Sigmoid colon (tissue), 7 donors: ENCODE measurements at places on chromosomes 16 and 17.

GRCh38 chr16:3214904-3215600 is 19.9 kb downstream of the ZNF200 start:
- no peak for DNase-seq

DNA sequence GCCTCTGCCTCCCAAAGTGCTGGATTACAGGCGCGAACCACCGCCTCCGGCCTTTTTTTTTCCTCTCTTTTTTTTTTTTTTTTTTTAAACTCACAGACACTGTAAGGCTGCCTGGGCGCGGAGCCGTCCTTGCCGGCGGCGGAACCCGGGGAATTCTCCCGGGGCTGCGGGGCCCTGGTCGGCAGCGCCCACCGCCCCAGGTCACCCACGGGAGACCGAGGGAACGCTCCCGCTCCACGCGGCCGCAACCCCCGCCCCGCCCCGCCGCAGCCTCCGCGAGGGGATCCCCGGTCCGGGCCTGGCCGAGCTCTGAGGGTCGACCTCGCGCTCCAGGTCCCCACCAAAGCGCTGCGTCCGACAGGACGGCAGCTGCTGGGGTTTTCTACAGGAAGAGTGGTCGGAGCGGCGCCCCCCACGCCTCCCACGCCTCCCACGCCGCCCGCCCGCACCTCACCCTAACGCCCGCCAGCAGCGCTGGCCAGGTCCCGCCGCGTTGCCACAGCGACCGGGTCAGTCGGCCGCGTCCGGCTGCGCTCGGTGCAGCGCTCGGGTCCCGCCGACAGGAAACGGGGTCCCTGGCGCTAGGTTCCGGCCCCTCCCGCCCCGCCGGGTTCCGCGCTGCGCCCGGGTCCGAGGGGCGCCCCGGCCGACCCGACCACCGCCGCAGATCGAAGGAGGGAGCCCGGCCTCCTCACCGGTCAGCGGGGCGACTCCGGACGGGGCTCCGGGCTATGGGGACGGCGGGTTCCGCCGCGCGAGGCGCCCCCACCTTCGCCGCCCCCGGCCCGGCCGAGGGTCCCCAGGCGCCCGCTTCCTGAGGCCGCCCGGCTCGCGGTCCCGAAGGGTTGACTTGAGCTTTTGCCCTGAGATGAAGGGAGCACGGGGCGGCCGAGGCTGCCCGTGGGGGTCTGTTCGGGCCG is at the start of gene CCDC57:
CCDC57 (minus strand) TSS at position 512 of the 920 bp plus-strand sequence. CDS start 10,898 bp downstream, outside the sequence.
- peak; percentile 91 for DNase-seq

GRCh38 chr17:7955414-7956227 is 23.6 kb downstream of the CNTROB start:
- no peak for DNase-seq

- no peak for DNase-seq
These were observed 2.1 kb downstream of the CA7 start for GRCh38 chr16:66846266-66846665.

GRCh38 chr16:83318390-83318789 is 489.4 kb upstream of the HSBP1 start:
- no peak for DNase-seq

GRCh38 chr16:30526137-30526822 is at the start of gene ZNF768:
ZNF768 (minus strand) TSS chr16:30526566; CDS start chr16:30526413, 153 bp downstream.
- DNase-seq = peak; percentile 79

DNA sequence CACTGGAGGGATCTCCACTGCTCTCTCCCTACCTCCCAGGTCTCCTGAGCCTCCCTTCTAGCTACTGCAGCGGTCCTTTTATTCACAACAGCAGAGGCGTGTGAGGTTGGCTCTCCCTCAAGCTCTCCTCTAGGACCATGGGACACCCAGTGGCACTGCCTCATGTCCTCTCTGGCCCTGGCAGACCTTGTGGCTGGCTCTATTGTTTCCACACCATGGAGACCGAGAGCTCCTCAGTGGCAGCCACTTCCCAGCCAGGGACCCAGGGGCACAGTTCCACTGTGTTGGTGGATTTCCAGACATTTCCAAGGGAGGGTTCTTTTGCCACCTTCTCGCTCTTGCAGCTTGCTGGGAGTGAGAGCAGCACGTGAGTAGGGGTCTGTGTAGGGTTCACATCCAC is 204.9 kb downstream of the AXIN2 start:
- no peak for DNase-seq

DNA sequence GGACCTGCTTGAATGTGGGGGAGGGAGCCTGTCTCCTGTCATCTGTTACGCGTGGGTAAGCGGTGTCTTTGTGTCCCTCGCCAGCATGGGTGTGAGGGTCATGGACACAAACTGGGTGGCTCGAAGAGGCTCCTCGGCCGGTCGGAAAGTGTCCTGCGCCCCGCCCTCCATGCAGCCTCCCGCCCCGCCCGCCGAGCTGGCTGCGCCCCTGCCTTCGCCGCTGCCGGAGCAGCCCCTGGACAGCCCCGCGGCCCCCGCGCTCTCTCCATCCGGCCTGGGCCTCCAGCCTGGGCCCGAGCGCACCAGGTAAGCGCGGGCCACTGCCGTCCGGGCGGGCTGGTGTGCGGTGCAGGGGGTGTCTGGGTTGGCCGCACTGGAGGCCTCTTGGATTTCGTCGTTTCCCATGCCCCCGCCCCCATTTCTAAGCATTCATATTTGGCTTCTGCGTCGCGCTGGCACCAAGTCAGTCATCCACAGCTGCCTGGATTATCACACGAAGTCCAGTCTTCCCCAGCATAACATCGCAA is 43.8 kb downstream of the ELAC2 start:
- no peak for DNase-seq

- DNase-seq = peak; percentile 80
These were observed 51.5 kb downstream of the NTN1 start for GRCh38 chr17:9072696-9073339.

DNA sequence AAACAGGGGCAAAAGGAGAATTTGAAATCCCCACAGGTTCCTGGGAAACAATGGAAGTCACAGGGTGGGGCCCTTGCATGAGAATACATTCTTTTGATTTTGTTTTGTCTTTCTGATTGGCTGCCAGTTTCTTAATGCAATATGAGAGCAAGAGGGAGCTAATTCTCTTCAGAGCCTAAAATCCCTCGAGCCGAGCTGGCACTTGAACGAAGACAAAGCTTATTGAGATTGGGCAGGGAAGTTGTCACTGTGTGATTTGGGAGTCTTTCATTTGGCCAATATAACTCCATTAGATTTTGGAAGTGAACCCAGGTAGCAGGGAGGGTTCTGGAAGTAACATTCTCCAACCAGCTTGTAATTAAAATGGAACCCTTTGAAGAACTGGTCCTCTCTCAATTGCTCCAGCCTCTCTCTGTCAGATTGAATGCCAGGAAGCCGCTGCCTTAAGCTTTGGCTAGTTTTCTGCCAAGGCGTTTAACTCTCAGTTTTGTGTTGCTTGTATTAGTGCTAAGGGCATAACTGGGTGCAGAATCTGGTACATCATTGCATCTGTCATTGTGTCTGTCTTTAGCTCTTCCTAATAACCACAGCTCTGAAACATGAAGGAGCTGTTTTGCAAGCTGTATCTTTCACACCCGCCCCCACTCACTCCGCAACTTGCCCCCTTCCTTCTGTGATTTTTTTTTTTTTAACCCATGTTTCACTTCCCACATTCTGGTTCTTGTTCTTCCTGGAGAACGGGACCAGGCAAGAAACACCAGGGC is 272.0 kb downstream of the MAF start:
- DNase-seq = no peak

GRCh38 chr16:1602285-1602684 is 9.6 kb downstream of the IFT140 start:
- no peak for DNase-seq

- DNase-seq = peak; percentile 30
These were observed 17.9 kb downstream of the ARL2BP start for GRCh38 chr16:57262841-57263540.

GRCh38 chr16:11768849-11769248 is 26.2 kb upstream of the TXNDC11 start:
- no peak for DNase-seq

DNA sequence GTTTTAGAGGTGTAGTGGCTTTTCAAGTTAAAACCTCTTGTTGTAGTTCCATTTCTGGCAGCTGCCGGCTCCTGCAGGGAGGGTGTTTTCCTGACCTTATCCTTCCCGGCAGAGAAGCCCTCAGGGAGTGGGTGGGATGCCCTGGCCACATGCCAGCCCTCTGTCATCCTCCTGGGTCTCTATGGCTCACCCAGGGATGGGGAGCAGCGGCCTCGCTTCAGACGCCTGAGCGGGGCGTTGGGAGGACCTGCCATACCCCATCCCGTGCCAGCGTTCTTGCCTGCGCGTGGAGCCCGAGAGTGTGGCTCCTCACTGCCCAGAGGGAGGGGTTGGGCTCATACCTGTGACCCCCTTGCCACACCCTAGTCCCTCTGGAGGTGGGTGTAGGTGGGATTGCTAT is 11.9 kb downstream of the KCNJ12 start:
- DNase-seq = no peak

- no peak for DNase-seq
These were observed 26.1 kb downstream of the TEX2 start for GRCh38 chr17:64236827-64237403.

GRCh38 chr16:22322741-22323140 is 25.5 kb downstream of the POLR3E start:
- DNase-seq = no peak

DNA sequence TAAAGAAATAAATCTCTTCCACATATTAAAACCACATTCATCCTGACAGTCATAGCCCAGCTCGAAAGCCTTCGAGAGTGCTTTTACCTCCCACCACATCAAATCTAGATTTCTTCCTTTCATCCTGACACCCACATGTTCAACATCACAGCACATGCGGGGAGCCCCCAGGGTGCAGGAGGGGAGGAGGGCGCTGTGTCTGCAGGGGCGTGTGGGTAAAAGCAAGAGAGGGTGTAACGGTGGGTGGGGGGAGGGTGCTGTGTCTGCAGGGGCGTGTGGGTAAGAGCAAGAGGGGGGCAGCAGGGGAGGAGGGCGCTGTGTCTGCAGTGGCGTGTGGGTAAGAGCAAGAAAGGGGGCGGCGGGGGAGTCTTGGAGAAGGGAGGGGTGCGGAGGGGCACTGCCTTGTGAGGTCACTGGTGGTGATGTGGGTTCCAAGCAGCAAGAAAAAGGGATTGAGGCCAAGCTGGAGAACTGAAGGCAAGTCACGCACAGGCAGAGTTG is 34.7 kb downstream of the ADCY9 start:
- no peak for DNase-seq

GRCh38 chr17:38701504-38702165 is 3.4 kb upstream of the MLLT6 start:
- no peak for DNase-seq

GRCh38 chr17:7889166-7889955 is 772 bp downstream of the CHD3 start:
- peak; percentile 99 for DNase-seq

- DNase-seq = peak; percentile 93
These were observed 22.3 kb downstream of the BAIAP2 start for GRCh38 chr17:81057079-81057730.

DNA sequence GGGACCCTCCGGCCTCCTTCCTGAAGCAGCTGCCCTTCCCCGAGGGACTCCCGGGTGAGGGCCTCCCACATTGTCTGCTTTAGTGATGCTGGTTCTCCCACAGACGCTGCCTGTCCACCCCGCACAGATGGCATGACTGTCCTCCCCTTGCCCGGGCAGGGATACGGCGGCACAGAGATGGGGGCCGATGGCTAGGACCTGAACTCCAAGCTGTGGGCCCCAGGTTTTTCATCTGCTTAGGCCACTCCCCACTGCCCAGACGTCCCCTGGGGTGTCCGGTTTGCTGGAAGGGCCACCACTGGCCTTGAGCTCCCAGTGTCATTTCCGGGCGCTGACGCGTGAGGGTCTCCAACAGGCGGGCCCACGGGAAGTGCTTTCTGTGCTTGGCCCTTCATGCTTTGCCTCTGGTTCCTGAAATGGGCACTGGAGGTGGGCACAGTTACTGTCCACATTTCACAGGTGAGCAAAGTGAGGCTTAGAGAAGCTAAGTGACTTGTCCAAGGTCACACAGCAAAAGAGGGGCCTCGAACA is 87.4 kb upstream of the CBX4 start:
- no peak for DNase-seq

GRCh38 chr17:72977771-72978417 is 114.6 kb downstream of the SLC39A11 start:
- no peak for DNase-seq

GRCh38 chr17:81576621-81577277 is 24.6 kb upstream of the FAAP100 start:
- DNase-seq = no peak

- DNase-seq = no peak
These were observed 10.1 kb upstream of the PRM1 start for GRCh38 chr16:11291091-11291703.

GRCh38 chr17:6450926-6451832 is 6.9 kb downstream of the PIMREG start:
- no peak for DNase-seq

DNA sequence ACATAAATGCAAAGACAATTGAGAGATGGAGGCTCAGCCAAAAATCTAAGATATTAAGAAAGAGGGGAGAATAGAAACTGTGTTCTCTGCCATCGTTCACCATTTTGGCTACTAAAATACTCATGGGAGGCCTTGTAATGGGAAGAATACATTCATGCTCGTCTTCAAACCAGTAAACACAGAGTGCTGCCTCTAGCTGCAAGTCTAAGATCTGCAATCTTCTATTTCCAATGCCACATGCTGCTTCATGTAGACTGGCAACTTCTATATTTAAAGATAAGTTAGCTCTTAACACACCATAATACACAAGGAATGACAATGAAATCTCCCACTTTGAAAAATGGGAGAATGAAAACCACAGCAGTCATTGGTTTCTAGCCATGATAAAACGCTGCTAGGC is 387.3 kb downstream of the HS3ST3B1 start:
- DNase-seq = no peak

GRCh38 chr16:30092373-30093010 is 768 bp upstream of the TBX6 start:
- peak; percentile 90 for DNase-seq

DNA sequence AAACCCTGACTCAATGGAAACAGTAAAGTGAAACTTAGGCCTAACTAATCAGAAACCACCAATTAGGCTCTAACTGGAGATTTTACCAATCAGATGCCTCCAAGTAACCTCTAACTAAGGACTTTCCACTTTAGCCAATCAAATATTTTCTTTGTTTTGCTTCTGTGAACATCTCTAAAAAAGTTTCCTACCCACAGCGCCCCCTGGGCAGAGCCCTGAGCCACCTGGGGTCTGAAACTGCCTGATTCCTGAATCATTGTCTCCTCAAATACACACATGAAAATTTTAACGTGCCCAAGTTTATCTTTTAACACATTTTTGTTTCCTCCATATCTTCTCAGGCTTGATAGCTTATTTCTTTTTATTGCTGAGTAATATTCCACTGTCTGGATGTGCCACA is 19.0 kb downstream of the ADAD2 start:
- DNase-seq = no peak

- DNase-seq = no peak
These were observed 142.7 kb upstream of the GNAO1 start for GRCh38 chr16:56048425-56049105.

DNA sequence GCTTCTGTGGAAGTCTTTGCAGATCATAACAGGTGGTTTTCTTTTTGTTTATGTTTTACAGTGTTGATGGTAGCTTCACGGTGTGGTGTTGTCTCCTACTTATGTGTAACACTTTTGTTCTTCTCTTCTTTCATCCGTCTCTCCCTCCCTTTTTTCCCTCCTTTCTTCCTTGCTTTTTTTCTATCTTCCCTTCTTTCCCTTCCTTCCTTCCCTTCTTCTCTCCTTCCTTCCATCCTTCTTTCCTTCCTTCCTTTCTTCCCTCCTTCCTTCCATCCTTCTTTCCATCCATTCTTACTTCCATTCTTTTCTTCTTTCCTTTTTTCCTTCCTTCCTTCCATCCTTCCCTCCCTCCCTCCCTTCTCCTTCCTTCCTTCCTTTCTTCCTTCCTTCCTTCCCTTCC is 31.4 kb downstream of the IRX5 start:
- no peak for DNase-seq
